T-helper 1 cell (primary cell): ENCODE measurements at places on chromosomes 6 and 20.

GRCh38 chr6:5878792-5879191 lies 127.9 kb downstream of the NRN1 start:
- DNase-seq, result no peak

DNA sequence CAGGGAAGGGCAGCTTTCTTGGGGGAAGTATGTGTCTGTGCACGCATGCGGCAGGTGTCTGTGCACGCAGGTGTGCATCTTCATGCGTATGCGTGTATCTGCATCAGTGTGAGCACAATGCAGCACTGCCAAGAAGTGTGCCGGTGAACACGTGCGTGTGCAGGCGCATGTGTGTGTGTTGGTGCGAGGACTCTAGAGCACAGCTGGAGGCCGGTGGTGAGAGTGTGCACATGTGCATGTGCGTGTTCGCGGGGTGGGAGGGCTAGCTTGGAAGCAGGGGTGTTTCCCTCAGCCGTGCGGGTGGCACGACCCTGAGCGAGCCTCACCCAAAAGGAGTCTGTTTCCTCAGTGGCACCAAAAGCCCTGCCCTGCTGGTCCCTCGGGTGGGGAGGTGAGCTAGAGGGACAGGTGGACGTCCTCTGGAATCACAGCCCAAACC lies 7.5 kb downstream of the SLC17A9 start:
- DNase-seq, result no peak

DNA sequence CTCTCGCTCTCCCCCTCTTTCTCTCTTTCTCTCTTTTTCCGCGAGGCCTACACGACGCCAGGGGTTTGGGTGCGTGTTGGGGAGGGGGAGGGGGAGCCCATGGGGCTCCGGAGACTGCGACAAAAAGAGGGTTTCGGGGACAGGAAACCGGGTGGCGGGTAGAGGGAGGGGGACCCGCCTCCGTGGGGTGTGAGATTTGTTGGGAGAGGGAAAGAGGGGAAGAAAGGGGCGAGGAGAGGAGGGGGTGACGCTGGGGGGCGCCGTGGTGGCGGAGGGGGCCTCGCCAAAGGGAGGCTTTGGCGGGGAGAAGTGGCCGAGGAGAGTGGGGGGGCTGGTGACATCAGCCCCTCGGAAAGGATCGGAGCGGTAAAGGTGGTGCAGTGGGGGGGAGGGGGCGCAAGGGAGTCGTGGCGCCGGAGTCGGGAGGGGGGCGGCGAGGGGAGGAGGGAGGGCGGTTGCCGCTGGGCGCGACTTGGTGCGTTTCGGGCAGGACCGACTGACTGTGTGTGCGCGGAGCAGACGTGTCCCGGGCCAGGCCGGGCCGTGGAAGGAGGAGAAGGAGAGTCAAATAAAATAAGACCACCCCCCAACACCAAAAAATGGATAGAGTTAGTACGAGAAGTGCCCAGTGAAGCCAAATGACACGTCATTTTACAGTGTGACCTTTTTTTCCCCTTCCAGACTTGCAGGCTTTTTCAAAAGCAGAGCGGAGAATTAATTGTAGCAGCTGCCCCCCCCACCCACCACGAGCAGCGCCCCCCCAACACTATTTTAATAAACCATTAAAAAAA lies 39.8 kb downstream of the GNAS start:
- peak; percentile 57 for DNase-seq

GRCh38 chr6:154112181-154112809 lies 73.3 kb downstream of the OPRM1 start:
- no peak for DNase-seq

DNA sequence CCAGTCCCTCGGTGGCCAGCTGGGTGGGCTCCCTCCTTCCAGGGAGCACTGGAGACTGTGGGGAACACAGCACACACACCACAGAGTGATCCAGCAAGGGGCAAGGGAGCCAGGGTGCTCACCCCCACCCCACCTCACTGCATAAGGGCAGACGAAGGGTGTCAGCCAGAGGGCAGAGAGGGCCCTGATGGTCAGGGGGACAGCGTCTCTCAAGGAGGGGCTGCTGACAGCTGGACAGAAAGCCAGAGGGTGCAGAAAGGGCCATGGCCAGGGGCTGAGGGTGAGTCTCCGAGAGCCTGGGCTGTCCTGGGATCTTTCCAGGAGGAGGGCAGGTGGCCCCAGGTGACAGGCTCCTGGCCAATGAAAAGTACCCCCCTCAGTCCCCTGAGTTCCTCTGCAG lies 73.4 kb upstream of the PMEPA1 start:
- DNase-seq, result no peak

DNA sequence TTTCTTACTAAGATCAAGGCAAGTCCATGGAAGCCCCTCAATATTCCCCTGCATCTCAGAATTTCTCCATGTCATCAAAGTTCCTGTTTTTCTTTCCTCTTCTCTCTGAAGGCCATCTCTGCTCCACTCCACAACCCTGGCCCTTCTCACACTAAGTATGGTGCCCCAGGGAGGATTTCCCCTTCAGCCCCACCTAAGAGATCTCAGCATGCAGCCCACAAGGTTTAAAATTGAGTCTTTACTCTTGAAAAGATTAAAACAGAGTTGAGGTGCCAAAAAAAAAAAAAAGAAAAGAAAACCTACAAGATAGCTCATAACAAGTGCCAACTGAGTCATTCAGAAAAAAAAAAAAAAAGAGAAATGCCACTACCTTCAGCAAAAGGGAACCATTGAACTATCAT lies 36.5 kb upstream of the TNFAIP3 start:
- DNase-seq, result no peak

DNA sequence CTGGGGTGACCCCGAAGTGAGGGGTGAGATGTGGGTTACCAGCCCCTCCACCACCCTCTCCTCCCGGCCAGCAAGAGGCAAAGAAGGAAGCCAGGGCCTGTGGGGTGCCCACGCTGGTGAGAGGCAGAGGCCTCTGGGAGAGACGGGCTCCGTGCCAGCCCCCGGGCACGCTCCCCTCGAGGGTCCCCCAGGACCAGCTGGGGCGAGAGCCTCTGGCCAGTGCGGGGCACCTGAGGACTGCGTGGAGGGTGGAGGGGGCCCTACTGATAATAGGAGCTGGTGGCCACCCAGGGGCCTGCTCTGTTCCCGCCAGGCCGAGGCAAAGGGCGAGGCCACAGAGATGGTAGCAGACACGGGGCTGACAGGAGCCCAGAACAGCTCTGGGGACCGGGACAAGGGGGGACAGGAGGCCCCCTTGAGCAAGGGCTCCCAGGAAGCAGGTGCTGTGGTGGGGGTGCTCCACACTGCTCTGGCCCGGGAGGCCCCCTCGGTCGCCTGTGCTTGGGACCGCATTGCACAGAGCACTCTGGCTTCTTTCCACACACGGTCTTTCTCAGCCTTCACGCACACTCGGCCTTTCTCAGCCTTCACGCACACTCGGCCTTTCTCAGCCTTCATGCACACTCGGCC lies 226.9 kb downstream of the TTLL2 start:
- no peak for DNase-seq

GRCh38 chr6:41940759-41941279 lies 789 bp downstream of the CCND3 start:
- DNase-seq, result peak; percentile 20

GRCh38 chr6:169571123-169571962 lies 130.5 kb downstream of the WDR27 start:
- DNase-seq, result no peak

- DNase-seq, result no peak
Observed at GRCh38 chr6:39849764-39850163, 57.6 kb downstream of the DAAM2 start.

DNA sequence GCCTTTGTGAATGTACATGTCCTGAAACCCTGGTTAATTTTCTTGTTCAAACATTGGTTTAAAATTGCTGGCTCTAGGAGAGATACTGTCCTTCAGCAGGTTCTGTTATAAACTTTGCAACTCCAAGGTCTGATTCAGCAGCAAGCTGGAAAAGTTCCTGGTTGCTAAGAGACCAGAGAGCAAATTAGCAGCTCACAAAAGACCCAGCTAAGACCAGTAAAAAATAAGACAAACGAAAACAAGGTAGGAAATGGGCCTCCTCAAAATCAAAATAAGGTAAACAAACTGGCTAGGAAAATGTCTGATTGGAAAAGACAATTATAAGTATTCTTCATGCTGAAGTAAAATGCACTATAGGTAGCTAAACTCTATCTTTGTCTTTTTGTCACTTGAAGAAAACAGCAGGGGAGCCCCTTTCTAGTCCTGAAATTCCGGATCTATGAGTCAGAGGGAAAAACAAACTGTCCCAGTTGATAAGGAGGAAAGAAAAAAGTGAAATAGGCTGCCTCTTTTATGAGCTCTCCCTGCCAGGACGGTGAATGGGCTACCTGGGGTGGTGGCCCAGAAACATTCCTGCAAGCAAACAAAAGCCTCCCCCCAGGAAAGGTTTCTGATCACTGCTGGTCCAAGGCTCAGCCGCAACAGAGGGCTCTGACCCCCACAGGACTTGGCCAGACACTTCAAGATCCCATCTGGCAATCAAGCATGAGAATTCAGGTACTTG lies 41.6 kb downstream of the UNC5CL start:
- DNase-seq, result no peak

DNA sequence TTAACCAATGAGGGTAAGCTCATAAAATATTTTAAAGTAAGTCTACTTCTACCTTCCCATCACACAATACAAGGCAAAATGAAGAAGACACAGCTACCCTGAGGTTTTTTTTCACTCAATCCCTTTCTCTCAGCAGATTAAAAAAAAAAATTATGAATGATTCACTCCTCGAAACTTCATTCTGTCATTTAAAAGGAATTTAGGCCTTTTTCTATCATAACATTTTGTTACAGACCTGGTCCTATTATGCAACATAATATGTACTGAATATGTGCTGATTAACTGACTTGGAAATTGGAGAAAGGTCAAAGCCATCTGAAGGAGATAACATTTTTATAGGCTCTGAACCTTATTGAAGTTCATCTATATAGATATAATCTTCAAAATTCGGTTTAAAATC lies 45.5 kb downstream of the PRL start:
- DNase-seq, result no peak

DNA sequence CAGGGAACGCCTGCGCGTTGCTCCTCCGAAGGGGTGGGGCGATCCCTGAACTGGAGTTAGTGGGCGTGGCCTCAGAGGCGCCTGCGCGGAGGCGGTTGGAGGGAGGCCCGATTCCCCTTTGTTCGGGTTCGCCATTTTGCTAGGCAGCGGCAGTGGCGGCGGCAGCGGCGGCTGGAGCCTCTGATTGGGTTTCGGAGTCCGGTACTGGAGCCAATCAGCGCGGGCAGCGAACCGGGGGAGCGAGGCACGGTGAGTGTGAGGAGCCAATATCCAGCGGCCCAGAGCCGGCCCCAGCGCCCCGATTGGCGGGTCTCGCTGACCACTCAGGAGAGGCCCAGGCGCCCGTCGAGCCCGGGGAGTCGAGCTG lies at the start of gene NFYA:
NFYA (plus strand) TSS at position 139 of the 367 bp plus-strand sequence. CDS start 6,116 bp downstream, outside the sequence.
- DNase-seq, result peak; percentile 100

DNA sequence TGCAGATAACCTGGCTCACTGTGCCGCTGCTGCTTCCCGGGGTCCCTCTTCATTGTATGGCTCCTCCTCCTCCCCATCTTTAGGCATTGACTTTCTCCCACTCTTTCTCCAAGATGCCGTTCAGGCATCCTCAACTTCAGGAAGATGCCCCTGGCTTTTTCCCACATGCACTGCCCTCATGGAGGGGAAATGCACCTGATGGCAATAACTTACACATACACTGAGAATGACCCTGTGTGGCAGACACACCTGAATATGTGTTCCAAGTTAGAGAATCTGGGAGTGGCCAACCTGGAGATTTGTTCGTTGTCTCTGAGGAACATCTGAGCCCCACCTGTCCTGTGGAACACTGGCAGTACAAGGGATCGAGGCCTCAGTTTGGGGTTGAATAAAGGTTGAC lies 273.9 kb upstream of the CHD6 start:
- DNase-seq, result no peak

DNA sequence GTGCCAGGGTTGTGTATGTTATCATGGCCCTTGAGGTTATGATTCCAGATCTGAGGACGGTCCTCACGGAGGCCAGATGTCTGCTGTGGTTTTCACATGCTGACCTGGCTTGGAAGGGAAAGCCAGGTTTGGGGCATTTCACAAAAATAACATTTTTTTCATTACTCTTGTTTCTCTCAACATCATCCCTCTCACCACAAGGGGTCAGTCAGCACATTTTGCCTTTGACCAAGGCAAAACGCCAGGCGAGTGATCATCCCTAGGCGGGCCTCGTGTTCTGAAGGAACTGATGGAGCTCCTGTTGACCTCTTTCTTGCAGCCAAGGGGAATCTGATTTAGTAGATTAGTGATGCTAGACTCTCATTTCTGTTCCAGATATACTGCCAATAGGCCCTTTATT lies 133.5 kb downstream of the TBC1D7 start:
- DNase-seq, result peak; percentile 7

GRCh38 chr6:3330199-3330598 lies 71.5 kb downstream of the PSMG4 start:
- no peak for DNase-seq

DNA sequence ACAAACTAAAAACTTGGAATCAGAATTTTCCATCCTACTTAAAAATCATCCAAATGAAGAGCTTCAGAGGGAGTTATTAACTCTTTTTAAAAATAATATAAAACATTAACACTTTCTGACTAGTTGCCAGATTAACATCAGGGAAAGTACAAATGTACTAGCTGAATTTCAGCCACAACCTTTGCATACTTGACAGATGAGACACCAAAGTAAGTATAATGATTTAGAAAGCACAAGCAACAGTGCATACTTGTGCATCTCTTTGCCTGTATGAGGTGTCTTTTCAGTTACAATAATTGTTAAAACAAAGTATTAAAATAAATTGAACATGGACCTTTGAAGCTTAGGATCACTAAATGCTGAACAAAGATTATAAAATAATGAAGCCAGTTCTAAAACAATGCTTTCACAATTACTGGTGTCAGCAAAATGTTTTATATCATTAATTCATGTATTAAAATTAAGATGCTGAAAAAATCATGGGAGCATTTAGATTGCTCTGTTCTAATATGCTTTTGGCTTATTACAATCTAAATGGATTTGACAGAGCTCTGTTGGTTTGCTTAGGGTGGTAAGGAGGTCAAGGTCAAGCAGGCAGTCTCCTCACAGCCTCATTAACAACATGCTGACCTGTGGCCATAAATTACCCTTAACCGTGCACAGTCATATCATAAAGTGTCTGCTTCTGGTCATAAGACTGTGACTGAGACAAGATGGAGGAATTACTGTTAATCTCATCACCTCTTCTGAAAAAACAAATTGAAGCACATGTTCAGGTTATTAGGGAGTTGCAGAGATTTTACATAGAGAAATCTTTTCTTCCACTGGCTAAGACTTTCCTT lies 15.1 kb downstream of the RNF217 start:
- no peak for DNase-seq

DNA sequence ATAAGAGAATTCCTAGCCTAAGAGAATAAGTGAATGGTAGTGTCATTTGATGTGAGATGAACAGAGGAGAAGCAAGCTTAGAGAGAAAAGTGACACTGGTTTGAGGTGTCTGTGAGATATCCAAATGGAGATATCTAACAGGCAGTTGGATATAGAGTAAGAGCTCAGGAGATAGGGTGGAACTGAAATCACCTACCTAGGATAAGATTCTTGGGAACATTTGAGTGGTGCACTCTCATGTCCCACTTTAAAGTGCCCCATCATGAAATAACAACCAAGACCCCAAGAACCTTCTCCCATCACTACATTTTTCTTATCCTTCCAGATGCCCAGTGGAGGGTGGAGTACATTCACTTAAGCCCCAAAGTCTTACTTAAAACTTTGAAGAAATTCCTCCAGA lies 109.0 kb upstream of the MAFB start:
- no peak for DNase-seq

- no peak for DNase-seq
Observed at GRCh38 chr6:20170455-20171148, 41.7 kb downstream of the MBOAT1 start.
